ENCODE measurements at places on chromosomes 6 and 20. TPM values are rescaled to one million over a fixed set of nuclear protein-coding genes. Genes with fewer than 3 reads are reported as not detected.

The TPBG gene
- polyA plus RNA-seq = 23.4 TPM

The IL17A gene
- polyA plus RNA-seq = not detected

The RBM24 gene
- 2.9 TPM for polyA plus RNA-seq

The PPP1R3G gene
- polyA plus RNA-seq = 2.8 TPM

The FAM83C gene
- polyA plus RNA-seq = 0.05 TPM

The NCOA3 gene
- polyA plus RNA-seq = 25.6 TPM

The BPIFA1 gene
- not detected for polyA plus RNA-seq

The DDO gene
- polyA plus RNA-seq = 0.90 TPM

The PHACTR2 gene
- polyA plus RNA-seq = 10.7 TPM

The PGBD1 gene
- polyA plus RNA-seq = 13.9 TPM

The KHDC1 gene
- 17.7 TPM for polyA plus RNA-seq

The NKX2-4 gene
- polyA plus RNA-seq = not detected

The CFAP61 gene
- 5.8 TPM for polyA plus RNA-seq

The ZC3H12D gene
- 0.99 TPM for polyA plus RNA-seq

The OPN5 gene
- 1.0 TPM for polyA plus RNA-seq

The TSHZ2 gene
- 29.2 TPM for polyA plus RNA-seq

The TRAPPC3L gene
- 0.45 TPM for polyA plus RNA-seq

The NINL gene
- polyA plus RNA-seq = 50.6 TPM

The PLN gene
- 0.36 TPM for polyA plus RNA-seq

The SUMO4 gene
- 0.65 TPM for polyA plus RNA-seq

The NEU1 gene
- 23.6 TPM for polyA plus RNA-seq

The MOG gene
- 223 TPM for polyA plus RNA-seq

The PRRT1 gene
- 15.5 TPM for polyA plus RNA-seq

The VGLL2 gene
- polyA plus RNA-seq = 0.71 TPM

The SLC2A10 gene
- 15.2 TPM for polyA plus RNA-seq

The GDAP1L1 gene
- polyA plus RNA-seq = 137 TPM

The GPLD1 gene
- 8.1 TPM for polyA plus RNA-seq

The DHX35 gene
- polyA plus RNA-seq = 13.7 TPM

The RIMS4 gene
- polyA plus RNA-seq = 51.2 TPM

The BHLHE23 gene
- not detected for polyA plus RNA-seq

The SOX18 gene
- polyA plus RNA-seq = 8.7 TPM

The DACT2 gene
- 10.6 TPM for polyA plus RNA-seq

The ARMC2 gene
- polyA plus RNA-seq = 18.5 TPM

The IPCEF1 gene
- polyA plus RNA-seq = 7.0 TPM

The DNAAF9 gene
- 44.1 TPM for polyA plus RNA-seq

The CLPSL1 gene
- not detected for polyA plus RNA-seq

The SALL4 gene
- 0.54 TPM for polyA plus RNA-seq

The APMAP gene
- 121 TPM for polyA plus RNA-seq

The ABHD16B gene
- not detected for polyA plus RNA-seq

The SCGN gene
- polyA plus RNA-seq = 2.2 TPM

The GSTA5 gene
- not detected for polyA plus RNA-seq

The EDEM2 gene
- 13.3 TPM for polyA plus RNA-seq

Measured in spinal cord (tissue), 10 donors.